Activated CD8-positive, alpha-beta T cell treated with anti-CD3 and anti-CD28 coated beads, Interleukin-2, amount 10 ng/mL, durations not matched to agents 7 days and 5 days (primary cell): ENCODE measurements at places on chromosomes 3 and 15. TPM values are rescaled to one million over a fixed set of nuclear protein-coding genes. Genes with fewer than 3 reads are reported as not detected.

The ALPK3 gene
- 0.18 TPM for total RNA-seq

The APOD gene
- not detected for total RNA-seq

The COL6A5 gene
- total RNA-seq = not detected

GRCh38 chr3:65170390-65171042, 482.7 kb upstream of the ADAMTS9 start:
- H3K4me3 ChIP-seq = no peak overlapping the region
- no peak for DNase-seq
- H3K27ac ChIP-seq = no peak overlapping the region
- no peaks in the 10 kb centered on the region for H3K4me1 ChIP-seq
- H3K27me3 ChIP-seq = no peaks in the 10 kb centered on the region

GRCh38 chr3:58487140-58487886, 4.6 kb upstream of the KCTD6 start:
- H3K27ac ChIP-seq = no peak overlapping the region
- H3K4me3 ChIP-seq = no peak overlapping the region
- H3K4me1 ChIP-seq = peaks cover 4% of the 10 kb centered on the region
- DNase-seq = no peak

- no peak for DNase-seq
- H3K4me3 ChIP-seq = no peak overlapping the region
- H3K27me3 ChIP-seq = peaks cover 3% of the 10 kb centered on the region
- H3K36me3 ChIP-seq = no peaks in the 10 kb centered on the region
- no peak overlapping the region for H3K27ac ChIP-seq
- no peaks in the 10 kb centered on the region for H3K4me1 ChIP-seq
Measured at GRCh38 chr15:37135225-37135624, 34.9 kb upstream of the MEIS2 start.

DNA sequence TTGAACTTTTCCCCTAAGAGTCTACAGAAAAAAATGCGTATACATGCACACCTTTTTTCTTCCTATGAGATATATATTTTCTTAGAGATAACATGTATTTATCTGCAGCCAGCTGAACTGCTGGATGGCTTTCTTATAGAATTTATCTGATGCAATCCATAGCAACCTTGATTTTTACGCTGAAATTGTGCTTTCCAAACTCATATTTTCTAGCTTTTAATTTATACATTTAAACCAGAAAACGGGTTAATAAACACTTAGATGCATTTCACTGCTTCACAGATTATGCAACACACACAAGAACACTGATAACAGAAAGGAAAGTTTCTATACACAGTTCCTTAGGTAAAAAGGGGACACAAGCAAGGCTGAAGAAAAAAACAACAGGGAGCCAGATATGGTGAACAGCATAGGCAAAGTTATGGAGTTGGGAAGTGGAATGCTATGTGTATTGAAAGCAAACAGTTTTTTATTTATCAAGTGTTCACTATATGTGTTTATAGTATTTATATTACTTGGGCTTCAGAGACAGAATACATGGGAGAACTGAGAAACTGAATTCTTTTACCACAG, 149.5 kb downstream of the SPATA16 start:
- H3K4me3 ChIP-seq = no peak overlapping the region
- DNase-seq = no peak
- no peaks in the 10 kb centered on the region for H3K4me1 ChIP-seq

- peaks cover 4% of the 10 kb centered on the region for H3K4me1 ChIP-seq
- no peak overlapping the region for H3K27ac ChIP-seq
- no peaks in the 10 kb centered on the region for H3K36me3 ChIP-seq
- no peak for DNase-seq
- no peak overlapping the region for H3K4me3 ChIP-seq
- H3K27me3 ChIP-seq = peaks cover 53% of the 10 kb centered on the region
Measured at GRCh38 chr3:37456270-37456708, 281.9 kb upstream of the LRRFIP2 start.

GRCh38 chr3:143753006-143753405, 95.3 kb downstream of the SLC9A9 start:
- no peak overlapping the region for H3K27ac ChIP-seq
- H3K4me1 ChIP-seq = peaks cover 34% of the 10 kb centered on the region
- no peak overlapping the region for H3K4me3 ChIP-seq

GRCh38 chr15:65214010-65214409, 2.7 kb upstream of the CILP start:
- no peak overlapping the region for H3K4me3 ChIP-seq
- peaks cover 1% of the 10 kb centered on the region for H3K4me1 ChIP-seq
- no peaks in the 10 kb centered on the region for H3K36me3 ChIP-seq
- H3K27ac ChIP-seq = no peak overlapping the region

- H3K27me3 ChIP-seq = no peaks in the 10 kb centered on the region
- no peak overlapping the region for H3K27ac ChIP-seq
- H3K36me3 ChIP-seq = no peaks in the 10 kb centered on the region
Measured at GRCh38 chr3:188854772-188855149, 317.0 kb upstream of the TPRG1 start.

DNA sequence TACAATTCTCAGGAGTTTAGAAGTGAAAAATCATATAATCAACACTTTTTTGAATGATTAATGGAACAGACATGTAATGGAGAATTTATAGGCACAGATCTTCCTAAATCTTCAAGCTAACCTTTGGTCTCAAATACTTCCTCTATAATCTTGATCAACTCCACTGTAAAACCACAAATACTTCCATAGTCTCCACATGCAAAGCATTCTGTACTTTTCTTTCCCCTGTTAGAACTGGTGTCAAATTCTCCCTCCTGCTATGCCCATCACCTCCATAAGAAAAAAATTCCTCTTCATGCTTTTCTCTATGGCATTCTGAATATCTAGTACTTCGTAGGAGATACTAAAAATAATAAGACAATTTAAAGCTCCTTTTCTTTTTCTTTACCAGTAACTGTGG, 214.3 kb downstream of the ADAMTS9 start:
- no peaks in the 10 kb centered on the region for H3K36me3 ChIP-seq
- DNase-seq = no peak
- no peak overlapping the region for H3K4me3 ChIP-seq
- H3K4me1 ChIP-seq = no peaks in the 10 kb centered on the region

DNA sequence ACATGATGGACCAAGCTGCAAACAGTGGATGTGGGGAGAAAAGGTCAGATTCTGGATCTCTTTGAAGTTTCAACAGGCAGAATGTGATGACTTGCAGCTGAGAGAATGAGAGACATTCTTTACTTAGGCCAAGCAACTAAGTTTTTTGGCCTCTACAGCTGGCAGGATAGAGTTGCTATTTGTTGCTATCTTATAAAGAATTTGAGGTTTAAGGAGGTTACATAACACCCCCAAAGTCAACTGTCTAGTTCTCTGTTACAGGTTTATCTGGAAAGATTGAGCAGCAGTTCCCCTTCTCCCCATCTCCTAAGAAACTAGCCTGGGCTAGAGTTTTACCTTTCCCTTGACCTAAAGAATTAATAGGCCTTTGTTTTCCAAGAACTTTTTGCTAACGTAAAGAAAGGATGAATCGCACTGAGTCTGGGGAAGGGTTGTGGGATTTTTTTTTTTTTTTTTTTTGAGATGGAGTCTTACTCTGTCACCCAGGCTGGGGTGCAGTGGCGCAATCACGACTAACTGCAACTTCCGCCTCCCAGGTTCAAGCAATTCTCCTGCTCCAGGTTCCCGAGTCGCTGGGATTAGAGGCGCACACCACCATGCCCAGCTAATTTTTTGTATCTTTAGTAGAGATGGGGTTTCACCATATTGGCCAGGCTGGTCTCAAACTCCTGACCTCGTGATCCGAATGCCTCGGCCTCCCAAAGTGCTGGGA, 26.6 kb upstream of the SLMAP start:
- H3K36me3 ChIP-seq = no peaks in the 10 kb centered on the region
- H3K4me1 ChIP-seq = no peaks in the 10 kb centered on the region
- H3K27me3 ChIP-seq = peaks cover 2% of the 10 kb centered on the region
- no peak for DNase-seq
- no peak overlapping the region for H3K4me3 ChIP-seq

DNA sequence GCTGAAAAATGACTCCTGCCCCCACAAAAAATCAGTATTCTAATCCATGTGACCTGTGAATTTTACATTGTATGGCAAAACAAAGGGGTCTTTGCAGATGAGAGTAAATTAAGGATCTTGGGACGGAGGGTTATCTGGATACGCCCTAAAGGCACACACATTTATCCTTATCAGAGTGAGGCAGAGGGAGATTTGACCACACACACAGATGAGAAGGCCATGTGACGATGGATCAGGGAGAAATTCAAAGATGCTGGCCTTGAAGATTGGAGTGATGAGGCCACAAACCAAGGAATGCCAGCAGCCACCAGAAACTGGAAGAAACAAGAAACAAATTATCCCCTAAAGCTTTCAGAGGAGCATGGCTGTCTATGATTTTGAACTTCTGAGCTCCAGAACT, 288.5 kb downstream of the XXYLT1 start:
- no peak overlapping the region for H3K4me3 ChIP-seq
- H3K27me3 ChIP-seq = peaks cover 37% of the 10 kb centered on the region
- H3K36me3 ChIP-seq = no peaks in the 10 kb centered on the region

GRCh38 chr3:178567611-178568010, 31.4 kb downstream of the KCNMB2 start:
- H3K4me3 ChIP-seq = no peak overlapping the region
- H3K36me3 ChIP-seq = no peaks in the 10 kb centered on the region
- H3K27me3 ChIP-seq = no peaks in the 10 kb centered on the region
- no peaks in the 10 kb centered on the region for H3K4me1 ChIP-seq
- no peak for DNase-seq

- H3K4me1 ChIP-seq = peaks cover 2% of the 10 kb centered on the region
- no peak overlapping the region for H3K27ac ChIP-seq
- no peak for DNase-seq
- no peak overlapping the region for H3K4me3 ChIP-seq
Measured at GRCh38 chr15:24877174-24877573, 77.6 kb upstream of the SNRPN start.

DNA sequence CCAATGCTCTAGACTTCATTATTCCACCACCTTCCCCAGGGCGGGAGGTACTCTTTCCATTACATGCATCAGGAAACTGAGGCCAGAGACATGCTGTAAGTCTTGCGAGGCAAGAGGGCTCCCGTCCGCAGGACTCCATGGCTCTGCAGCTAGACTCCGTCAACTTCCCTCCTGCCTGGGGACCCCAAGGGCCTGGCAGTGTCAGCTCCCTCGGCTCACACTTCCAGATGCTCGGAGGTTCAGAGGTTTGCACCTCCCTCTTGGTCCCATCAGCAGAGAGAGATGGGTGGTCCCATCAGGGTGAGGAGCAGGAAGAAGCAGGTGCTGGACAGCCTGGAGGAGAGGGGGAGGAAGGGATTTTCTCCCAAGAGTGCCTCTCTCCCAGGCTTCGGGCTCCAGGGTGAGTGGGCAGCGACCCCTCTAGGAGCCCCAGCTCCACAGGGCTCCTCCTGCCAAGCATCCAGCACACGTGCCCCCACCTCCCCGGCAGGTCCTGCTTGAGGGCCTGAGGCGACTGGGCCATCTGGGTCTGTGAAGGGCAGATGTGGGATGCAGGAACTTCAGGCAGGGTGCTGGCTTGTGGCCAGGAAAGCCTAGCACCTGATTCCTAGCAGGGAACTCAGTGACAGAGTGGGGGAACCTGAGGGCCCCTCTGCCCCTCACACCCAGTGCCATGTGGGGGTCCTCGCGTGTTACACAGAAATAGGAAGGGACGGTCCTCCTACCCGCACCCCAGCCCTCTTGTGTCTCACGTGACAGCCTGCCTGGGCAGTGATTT, 9.3 kb downstream of the PAK6 start:
- H3K27me3 ChIP-seq = peaks cover 27% of the 10 kb centered on the region
- H3K27ac ChIP-seq = no peak overlapping the region
- no peak overlapping the region for H3K4me3 ChIP-seq
- peaks cover 1% of the 10 kb centered on the region for H3K36me3 ChIP-seq

- H3K36me3 ChIP-seq = no peaks in the 10 kb centered on the region
- no peak for DNase-seq
- H3K4me1 ChIP-seq = peaks cover 22% of the 10 kb centered on the region
- H3K27me3 ChIP-seq = peaks cover 2% of the 10 kb centered on the region
- H3K4me3 ChIP-seq = no peak overlapping the region
Measured at GRCh38 chr3:187945374-187945773, 200.1 kb upstream of the BCL6 start.
